SW480 (cell line): ENCODE measurements at places on chromosomes 1 and 21.

- no peak for DNase-seq
Measured at GRCh38 chr21:16044676-16045075, 314.9 kb downstream of the USP25 start.

DNA sequence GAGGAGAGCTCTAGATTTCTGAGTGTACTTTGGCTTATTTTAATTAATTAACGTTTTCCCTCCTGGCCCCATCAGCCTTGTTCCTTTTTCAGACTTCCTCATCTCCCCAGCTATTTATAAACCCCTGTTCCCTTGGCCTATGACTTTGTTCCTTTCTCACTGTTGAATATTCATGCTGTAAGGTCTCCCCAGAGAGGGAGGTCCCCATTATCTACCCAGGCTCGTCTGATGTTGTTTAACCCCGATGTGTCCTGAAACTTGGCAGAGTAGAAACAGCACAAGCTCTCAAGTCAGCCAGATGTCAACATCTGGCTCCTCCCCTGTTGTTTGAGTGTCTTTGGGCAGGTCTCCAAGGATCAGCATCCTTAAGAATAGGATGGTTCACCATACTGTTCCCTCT lies 153.6 kb downstream of the HIVEP3 start:
- DNase-seq, result no peak

GRCh38 chr1:100449477-100449876 lies 88.5 kb upstream of the GPR88 start:
- DNase-seq, result no peak

- peak; percentile 35 for DNase-seq
Measured at GRCh38 chr1:118184739-118185083, 317 bp downstream of the SPAG17 start.

DNA sequence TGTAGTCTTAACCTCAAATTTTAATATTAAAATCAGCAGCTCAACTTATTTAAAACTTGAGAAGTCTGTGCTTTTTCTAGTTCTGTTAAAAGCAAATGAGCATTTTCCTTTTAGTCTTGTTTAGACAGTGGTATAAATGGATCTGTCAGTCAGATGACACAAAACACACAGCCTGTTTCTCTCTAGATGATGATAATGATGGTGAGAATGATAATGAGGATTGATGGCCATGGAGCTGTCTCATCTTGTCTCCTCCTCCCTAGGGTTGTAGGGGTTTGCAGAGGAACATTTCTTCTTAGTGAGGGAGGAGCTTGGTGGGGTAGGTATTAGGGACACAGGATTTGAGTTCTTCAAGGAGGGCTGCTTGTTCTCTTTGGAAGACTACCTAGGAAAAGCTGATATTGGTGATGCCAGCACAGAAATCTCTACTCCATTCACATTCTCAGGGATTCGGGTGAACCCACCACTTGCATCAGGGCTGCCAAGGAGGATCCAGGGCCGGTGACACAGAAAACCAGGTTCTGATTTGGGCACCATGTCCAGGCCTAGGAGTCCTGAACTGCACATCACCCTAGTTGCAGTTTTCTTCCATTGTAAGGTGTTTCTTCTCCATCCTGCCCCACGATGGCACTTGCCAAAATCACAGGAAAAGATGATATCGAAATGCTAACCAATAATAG lies 147.6 kb downstream of the RHOU start:
- no peak for DNase-seq

- DNase-seq, result peak; percentile 88
Measured at GRCh38 chr1:119673171-119673940, 25.3 kb upstream of the ZNF697 start.

- DNase-seq, result no peak
Measured at GRCh38 chr21:28066596-28067387, 925.9 kb downstream of the LTN1 start.

DNA sequence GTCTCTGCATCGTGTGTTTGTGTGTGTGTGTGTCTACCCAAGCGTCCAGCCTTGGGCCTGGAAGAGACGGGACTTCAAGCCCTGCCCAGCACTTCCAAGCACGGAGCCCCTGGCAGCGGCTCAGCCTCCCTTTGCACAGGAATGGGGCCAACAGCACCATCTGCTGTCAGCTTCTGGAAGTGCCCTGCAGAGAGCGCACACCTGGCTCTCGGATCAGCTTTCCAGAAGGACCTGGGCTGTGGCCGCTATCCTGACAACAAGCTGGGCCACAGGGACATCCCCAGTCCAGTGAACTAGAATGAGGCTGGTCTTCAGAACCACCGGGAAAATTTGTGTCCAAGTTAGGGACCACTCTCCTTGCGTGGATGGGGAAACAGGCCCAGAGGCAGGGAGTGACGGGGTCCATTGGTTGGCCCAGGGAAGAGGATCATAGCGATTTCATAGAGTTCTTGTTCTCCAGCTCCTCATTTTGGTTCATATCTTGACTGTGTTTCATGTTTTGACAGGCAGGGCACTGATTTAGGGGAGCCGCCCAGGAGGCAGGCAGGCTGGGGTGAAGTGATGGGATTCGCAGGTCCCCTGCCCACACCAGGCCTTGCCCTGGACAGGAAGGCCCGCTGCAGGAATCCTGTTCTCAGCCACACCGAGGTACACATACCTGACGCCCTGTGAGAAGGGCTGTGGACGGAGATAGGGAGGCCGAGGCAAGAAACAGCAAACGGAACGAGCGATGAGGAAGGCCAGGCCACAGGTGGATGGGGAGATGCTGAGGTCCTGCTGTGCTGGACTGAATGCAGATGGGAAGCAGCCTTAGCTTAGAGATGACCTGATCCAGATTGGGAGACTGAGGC lies 38.4 kb downstream of the TAS1R2 start:
- peak; percentile 59 for DNase-seq

DNA sequence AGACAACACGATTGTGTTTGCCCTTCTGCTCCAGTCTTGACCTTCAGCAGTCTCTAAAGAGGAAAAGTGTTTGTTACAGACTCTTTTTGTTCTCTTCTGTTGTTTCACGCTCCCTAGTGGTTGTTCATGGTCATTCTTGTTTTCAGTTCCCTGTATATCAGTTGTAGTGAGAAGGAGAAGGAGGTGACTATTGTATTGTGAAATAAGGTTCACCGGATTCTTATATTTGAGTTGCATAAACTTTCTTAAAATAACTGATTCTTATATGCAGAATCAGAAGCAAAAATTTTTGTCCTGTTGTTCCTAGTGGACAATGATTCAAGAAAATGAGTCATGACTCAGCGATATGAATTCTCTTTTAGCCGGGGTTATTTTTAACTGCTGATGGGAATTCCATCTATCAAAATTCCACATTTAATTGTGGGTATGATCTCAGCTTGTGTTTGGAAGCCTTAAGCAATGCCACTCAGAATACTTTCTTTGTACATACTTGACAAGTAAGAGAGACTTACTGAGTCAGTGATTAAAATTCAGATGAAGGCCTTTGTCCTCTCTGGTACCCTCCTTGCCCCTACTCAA lies 152.2 kb downstream of the CLEC20A start:
- DNase-seq, result peak; percentile 20

GRCh38 chr21:16250273-16250672 lies 520.5 kb downstream of the USP25 start:
- no peak for DNase-seq

- DNase-seq, result peak; percentile 14
Measured at GRCh38 chr1:159009704-159010361, at the start of gene IFI16. TSS of gene IFI16 (plus strand) at chr1:159009907. CDS start at chr1:159014681, 4,774 bp downstream.

DNA sequence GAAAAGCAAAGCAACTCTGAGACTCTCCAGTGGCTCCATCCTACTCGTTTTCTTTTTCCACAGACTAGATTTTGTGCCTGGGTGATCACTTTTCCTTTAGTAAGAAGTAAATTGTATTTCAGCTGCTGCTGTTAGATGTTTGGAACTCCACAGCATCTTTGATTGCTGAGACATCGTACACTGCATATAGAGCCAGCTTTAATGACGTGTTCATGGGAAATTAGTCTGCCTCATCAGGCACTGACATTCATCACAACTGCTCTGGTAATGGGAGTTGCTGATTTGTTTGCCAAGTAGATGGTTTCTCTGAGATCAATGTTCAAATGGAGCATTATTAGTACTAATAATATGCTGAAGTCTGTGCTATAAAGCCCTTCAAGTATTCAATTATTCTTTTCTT lies 573.8 kb upstream of the NR5A2 start:
- DNase-seq, result no peak

- peak; percentile 77 for DNase-seq
Measured at GRCh38 chr1:9249534-9250410, 15.2 kb downstream of the H6PD start.

- no peak for DNase-seq
Measured at GRCh38 chr1:109542657-109543056, 3.0 kb downstream of the GPR61 start.

- no peak for DNase-seq
Measured at GRCh38 chr1:179510038-179510437, 65.7 kb downstream of the NPHS2 start.

GRCh38 chr1:31784356-31785019 lies 20.3 kb upstream of the ADGRB2 start:
- DNase-seq, result no peak

DNA sequence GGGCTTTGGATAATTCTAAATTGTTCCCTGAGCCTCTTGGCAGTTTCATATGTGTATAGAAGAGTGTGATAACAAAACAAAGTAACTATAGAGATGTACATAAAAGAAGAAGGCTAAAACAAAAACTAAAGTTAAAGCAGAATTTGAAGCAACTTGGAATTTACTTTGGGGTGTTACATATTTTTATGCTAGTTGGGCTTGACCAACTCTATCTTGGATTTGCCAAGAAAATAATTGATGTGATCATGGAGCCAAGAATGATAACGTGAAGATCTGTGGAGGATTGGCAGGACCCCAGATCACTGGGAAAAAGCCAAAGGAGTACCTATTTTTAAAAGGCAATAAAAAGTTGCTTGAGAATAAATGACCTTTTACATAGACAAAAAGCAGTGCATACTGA lies 206.9 kb downstream of the LMO4 start:
- no peak for DNase-seq

GRCh38 chr1:207181847-207182246 lies 77.8 kb downstream of the C4BPA start:
- DNase-seq, result peak; percentile 7

GRCh38 chr1:118944133-118944532 lies 44.0 kb downstream of the TBX15 start:
- DNase-seq, result no peak

GRCh38 chr1:235461954-235462353 lies 42.3 kb downstream of the B3GALNT2 start:
- DNase-seq, result no peak

DNA sequence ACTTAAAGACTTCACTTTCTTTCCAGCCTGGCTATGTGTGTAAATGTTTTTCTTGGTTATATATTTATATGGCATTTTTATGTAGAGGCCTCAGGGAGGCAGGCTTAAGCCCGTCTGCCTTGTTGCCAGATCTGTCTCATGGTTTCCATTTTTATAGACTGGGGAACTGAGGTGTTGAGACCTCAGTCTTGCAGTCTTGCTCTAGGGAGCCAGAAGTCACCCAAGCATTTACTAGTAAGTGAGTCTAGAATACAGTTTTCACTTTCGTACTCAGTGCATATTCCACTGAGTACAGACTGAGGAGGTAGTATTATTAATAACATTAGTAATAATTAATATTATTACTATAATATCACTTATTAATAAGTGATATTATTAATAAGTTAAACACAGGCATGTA lies 161.4 kb downstream of the UCK2 start:
- DNase-seq, result no peak

- DNase-seq, result no peak
Measured at GRCh38 chr1:61301824-61302657, 219.7 kb downstream of the NFIA start.

DNA sequence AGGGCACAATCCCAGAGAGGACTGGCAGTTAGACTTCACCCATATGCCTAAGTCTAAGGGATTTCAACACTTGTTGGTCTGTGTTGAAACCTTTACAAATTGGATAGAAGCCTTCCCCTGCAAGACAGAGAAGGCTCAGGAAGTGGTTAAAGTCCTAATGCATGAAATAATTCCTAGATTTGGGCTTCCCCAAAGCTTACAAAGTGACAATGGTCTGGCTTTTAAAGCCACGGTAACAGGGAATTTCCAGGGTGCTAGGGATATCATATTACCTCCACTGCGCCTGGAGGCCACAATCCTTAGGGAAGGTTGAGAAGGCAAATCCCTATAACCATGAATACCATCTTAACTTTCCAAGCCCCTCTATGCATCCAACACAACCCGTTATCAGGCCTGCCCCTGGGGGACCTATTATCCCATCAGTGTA lies 3.3 kb upstream of the FMO4 start:
- DNase-seq, result no peak

DNA sequence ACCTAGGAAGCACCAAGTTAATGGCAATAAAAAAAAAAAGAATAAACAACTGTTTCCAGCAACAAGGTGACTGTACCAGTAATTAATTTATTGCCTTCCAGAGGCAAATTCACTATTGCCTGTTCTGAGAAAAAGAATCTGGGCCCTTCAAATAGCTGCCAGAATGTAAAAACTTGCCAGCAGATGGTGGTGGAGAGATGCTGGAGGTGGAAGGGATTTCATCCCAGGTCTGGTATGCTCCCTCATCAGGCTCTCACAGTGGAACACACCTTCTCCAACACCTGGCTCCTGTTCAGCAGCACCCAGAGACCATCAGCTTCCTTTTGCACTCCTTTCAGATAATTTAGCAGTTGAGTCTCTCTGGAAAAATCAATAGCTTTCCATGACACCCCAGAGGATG lies 792.9 kb upstream of the ADAMTS5 start:
- no peak for DNase-seq

GRCh38 chr1:150207281-150207971 lies 28.5 kb downstream of the ANP32E start:
- no peak for DNase-seq

- no peak for DNase-seq
Measured at GRCh38 chr1:202075389-202075788, 47.3 kb upstream of the GPR37L1 start.

DNA sequence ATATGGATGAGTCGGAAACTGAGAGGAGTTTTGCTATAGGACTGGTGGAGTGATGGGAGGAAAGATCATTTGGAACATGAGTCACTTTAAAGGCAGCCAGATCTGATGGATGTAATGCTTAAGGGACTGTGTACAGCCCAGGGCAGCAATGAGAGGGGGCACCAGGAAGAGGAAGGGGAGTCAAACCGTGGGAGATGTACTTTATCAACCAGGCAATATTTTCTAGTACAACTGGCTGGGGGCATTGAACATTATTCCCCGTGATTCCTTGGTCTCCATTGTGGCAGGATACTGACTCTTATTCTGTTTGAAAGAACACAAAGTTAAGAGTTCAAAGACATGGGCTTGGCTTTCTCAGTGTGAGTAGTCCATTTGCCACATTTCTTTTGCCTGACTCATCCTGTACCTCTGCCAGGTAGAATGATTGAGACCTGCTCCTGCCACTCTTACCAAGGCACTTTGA lies 268.2 kb upstream of the NR5A2 start:
- DNase-seq, result peak; percentile 81

- DNase-seq, result no peak
Measured at GRCh38 chr1:200401263-200401662, 8.6 kb downstream of the ZNF281 start.

DNA sequence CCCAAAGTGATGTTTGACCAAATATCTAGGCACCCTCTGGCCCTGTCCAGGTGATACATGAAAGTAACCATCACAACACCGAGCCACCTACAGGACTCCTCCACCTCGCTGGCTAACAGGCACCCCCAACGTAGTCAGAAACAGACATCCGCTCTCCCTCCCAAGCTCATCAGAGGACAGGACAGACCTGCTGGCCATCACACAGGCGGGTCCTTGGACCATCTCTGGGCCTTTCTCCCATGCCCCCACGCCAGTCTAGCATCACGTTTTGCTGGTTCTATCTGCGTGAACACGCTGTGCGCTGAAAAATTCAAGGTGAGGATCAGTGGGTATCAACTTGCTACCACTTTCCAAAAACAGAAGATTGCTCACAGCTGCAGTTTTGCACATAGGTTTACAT lies 21.4 kb upstream of the ADARB1 start:
- DNase-seq, result no peak
